ENCODE measurements at places on chromosomes 5 and 9.

DNA sequence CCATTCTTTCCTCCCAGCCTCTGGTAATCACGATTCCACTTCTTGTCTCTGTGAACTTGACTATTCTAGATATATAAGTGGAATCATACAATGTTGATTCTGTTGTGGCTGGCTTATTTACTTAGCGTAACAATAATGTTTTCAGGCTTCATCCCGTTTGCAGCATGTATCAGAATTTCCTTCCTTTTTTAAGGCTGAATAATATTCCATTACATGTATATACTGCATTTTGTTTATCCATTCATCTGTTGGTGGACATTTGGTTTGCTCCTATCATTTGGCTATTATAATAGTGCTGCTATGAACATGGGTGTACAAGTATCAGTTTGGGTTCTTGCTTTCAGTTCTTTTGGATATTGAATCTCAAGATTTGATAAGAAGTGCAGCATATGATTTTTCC is 239.7 kb upstream of the ZNF608 start:
- no peak for DNase-seq

DNA sequence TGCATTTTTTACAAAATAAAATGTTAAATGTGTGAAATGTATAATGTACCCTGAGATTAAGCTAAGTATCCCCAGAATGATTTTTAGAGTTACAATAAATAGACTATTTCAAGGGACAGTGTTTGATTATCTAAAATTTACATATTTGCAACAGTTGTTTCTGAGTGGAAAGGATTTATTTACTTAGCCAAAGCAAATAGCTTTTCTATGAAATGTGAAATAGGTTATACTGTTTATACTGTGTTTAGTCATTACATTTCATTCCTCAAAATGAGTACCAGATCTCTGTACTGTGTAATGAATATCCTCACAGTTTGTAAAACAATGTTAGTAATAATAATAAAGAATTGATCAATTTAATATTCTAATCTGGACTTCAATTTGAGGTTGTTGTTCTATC is 1019.0 kb downstream of the NR2F1-AS1 start:
- no peak for DNase-seq

DNA sequence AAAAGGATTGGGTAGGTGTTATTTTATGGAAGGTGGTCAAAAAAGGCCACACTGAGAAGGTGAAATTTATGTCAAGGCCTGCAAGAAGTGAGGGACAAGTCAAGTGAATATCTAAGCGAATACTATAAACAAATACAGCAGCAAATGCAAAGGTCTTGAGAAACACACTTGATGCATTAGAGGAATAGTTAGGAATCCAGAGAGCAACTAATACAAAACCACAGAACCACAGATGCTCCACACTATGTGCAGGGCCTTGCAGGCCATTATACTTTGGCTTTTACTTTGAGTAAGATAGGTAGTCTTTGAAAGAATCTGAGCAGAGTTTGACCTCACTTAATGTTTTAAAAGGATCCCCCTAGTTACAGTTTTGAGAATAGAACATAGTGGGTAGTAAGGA is 4.6 kb downstream of the ZNF622 start:
- DNase-seq = no peak

DNA sequence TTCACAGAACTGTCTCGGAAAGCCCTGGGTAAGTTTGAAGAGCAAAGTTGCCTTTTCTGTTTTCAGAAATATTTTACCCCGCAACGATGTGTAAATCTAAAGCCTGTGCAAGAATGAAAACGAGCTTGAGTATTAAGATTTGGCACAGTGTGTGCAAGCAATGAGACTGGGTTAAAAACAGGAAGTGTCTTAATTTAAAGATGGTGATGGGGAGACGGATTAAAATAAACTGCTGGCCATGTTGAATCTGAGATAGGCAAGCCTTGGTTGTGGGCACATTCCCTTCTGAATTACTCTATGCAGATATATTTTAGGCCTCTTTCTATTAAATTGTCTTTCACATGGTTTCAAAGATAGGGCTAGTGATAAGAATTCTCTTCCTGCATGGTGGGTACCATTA is 294.2 kb upstream of the DMRT1 start:
- DNase-seq = no peak

- no peak for DNase-seq
Observed at GRCh38 chr5:44845777-44846176, 37.0 kb downstream of the MRPS30 start.

DNA sequence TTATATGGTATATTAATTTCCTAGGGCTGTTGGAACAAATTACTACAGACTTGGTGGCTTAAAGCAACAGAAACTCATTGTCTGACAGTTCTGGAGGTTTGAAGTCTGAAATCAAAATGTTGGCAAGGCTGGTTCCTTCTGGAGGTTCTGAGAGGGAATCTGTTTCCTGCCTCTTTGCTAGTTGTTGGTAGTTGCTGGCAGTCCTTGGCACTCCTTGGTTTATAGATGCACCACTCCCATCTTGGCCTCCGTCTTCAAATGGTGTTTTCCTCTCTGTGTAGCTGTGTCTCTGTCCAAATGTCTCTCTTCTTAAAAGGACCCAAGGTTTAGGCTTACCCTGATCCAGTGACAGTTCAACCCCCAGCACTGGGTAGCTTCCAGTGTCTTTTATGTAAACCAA is 17.5 kb downstream of the MELK start:
- DNase-seq = no peak

GRCh38 chr5:123367739-123368138 is 55.5 kb downstream of the CEP120 start:
- DNase-seq = no peak

DNA sequence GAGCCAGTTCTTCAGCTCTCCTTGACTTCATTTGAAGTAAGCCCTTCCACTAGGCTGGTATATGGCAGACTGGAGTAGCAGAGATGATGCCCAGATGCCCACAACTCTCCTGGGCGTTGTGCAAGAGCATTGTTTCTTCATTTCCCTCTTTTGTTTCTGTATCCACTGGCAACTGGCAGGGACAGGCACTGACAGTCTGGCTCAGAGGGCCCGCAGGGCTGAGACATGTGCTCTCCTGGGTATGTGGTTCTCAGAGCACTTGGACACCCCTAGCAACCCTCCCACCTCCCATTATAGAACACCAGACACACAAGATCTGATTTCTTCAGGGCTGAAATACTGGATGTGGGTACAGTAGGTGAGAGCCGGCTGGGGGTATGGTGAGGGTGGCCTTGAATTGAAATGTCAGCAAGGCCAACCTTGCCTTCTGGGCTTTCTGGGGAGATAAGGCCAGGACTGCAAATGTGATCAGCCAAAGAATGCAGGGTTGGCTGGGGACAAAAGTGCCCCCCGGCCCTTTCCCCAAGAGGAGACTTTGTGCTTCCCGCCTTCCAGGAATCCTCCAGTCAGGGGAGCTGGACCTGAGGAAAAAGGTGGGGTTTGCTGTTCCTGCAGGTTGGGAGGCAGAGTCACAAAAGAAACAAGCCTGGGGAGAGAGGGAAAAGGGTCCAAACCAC is 28.6 kb upstream of the CTNNA1 start:
- DNase-seq = no peak

DNA sequence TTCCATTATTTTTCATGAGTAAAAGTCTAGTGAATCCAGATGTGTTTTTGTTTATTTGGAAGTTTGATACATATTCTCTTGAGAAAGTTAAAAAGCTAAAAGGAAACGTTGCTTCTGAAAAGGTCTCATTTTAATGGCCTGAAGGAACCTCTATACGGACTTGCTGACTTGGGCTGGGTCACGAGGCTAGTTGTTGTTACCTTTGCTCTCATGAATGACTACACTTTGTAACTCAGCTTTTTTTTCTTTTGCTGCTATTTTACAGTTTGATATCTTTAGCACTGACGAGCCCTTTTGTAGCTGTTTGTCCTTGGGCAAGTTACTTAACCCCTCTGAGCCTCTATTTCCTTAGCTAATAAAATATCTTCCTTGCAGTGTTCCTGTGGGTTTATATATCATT is 211.5 kb downstream of the PCSK5 start:
- no peak for DNase-seq

- no peak for DNase-seq
Observed at GRCh38 chr9:120734607-120735410, 20.5 kb upstream of the MEGF9 start.

- no peak for DNase-seq
Observed at GRCh38 chr5:175478008-175478383, 364 bp upstream of the SFXN1 start.

GRCh38 chr9:36092014-36092413 is 44.5 kb upstream of the GLIPR2 start:
- DNase-seq = no peak

DNA sequence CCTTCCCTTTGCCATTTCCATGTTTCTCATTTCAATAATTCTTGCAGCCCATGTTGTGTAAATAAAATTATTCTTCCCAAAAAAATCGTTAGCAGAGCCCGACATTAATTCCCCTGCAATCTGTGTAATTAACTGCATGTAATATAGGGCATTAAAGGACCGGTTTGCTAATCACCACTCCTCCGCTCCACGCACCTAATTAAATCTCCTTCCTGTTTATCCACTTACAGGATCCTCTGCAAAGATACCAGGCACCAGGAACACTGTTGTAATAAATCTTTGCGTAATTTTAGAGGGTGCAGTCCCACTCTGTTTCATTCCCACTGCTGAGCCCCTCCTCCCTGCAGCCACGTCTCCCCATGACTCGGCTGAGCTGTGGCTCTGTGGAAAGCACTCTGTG is 105.0 kb upstream of the PPP1R26 start:
- DNase-seq = no peak

GRCh38 chr9:127629468-127630081 is 17.5 kb downstream of the STXBP1 start:
- DNase-seq = no peak

- no peak for DNase-seq
Observed at GRCh38 chr5:125411744-125412560, 665.5 kb upstream of the ZNF608 start.

DNA sequence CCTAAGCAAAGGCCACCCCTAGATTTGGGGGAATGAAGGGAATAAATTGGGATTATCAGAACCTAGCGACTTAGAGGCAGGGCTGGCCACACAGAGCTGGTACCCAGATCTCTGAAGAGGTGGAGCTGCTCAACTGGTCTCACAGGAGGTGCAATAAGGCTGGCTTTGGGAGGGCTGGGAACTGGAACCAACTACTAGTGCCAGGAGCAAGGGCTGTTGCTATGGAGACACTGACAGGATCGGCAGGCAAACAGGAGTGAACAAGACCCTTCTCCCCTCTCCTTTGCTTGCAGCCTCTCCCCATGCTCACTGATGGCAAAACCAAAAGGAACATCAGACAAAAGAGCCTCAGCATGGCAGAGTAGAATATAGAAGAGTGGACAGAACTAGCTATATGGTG is 17.0 kb upstream of the WHRN start:
- DNase-seq = no peak

GRCh38 chr9:72193478-72193881 is 44.2 kb downstream of the GDA start:
- DNase-seq = no peak

Measured in effector memory CD8-positive, alpha-beta T cell (primary cell).